Urothelium cell line (cell line): ENCODE measurements at places on chromosomes 16 and 17.
A peak's percentile ranks its signal among the peaks of the same experiment; 100 is the strongest.

GRCh38 chr16:30895627-30896260, 670 bp upstream of the CTF1 start:
- no peak for DNase-seq

GRCh38 chr17:45334701-45335677, 18.2 kb upstream of the MAP3K14 start:
- no peak for DNase-seq

DNA sequence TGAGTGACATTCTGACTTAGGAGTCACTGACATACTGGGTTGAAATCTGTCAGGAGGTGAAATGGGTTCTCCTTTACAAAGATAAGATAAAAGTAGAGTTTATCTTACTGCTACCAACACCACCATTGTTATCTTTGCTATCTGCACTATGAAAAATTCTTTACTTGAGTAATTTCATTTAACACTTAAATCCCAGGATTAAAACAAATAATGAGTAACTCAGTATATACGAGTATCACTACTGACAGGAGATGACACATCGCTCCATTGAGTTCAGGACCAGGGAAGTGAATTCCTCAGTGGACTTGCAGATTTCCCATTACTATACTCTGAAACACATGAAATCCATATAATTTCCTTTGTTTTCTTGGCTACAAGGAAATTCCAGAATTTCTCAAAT, 242.1 kb upstream of the NLRP1 start:
- no peak for DNase-seq

- no peak for DNase-seq
These were observed 115.0 kb downstream of the RAP1GAP2 start for GRCh38 chr17:2911035-2911754.

- DNase-seq: no peak
These were observed 553 bp upstream of the B9D1 start for GRCh38 chr17:19363114-19363438.

GRCh38 chr17:40355123-40355803, 9.3 kb downstream of the GJD3 start:
- peak; percentile 73 for DNase-seq

DNA sequence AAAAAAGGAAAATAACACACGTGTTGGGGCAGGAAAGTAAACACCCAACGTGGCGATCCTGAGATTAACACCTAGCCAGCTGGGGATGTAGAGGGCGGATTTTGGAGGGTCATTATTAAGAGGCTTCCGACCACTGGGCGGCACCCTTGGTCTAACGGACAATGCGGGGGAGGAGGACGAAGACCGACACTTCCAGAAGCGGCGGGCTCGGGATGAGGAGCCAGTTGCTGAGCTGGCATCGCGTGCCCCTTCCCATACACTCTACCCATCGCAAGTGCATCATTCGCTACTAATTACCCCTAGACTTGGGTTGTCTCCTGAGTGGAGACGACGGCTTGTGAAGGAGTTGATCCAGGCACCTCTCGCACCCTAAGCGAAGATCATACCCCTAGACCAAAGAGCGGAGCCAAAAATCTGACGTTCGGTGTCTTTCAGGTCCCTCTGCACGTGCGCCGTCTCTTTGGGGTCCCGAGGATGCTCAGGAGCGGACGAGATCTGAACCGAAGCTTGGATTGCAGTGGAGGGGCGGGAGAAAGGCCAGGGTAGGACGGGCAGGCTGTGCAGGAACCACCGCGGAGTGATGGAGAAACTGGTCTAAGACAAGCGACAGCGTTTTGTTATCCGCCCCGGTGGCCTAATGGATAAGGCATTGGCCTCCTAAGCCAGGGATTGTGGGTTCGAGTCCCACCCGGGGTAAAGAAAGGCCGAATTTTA, 17.6 kb downstream of the ZNF213 start:
- peak; percentile 79 for DNase-seq

DNA sequence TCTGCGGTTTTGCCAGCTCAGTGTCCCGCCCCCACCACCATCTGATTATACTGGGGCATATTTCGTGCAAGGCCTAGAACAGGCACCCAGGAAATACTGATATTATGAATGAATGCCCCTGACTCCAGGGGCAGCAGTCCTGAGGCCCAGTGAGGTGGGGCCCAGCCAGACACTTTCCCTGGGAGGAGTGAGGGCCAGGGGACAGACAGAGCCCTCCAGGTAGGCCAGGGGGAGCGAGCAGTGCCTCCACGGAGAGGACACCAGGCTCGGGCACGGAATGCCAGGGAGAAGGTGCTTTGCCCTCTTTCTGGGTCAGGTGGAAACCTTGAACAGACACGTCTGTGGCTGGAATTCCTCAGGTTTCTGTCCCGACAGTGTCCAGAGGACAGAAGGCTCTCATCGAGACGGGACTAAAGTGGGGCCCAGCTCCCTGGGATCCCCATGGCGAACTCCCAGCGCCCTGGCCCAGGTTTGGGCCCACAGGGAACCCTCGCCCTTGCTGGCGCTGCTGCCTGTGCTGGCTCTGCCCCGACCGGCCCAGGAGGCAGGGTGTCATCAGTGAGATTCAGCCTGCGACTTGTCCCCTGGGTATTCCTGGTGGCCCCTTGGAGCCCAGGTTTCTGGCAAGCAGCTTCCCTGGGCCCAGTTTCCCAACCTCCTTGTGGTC, 4.3 kb downstream of the KATNB1 start:
- DNase-seq: no peak

- peak; percentile 98 for DNase-seq
These were observed at the start of gene TMEM94 for GRCh38 chr17:75456417-75457046. TSS of gene TMEM94 (plus strand) at chr17:75456635. CDS start at chr17:75471906, 15,271 bp downstream.

DNA sequence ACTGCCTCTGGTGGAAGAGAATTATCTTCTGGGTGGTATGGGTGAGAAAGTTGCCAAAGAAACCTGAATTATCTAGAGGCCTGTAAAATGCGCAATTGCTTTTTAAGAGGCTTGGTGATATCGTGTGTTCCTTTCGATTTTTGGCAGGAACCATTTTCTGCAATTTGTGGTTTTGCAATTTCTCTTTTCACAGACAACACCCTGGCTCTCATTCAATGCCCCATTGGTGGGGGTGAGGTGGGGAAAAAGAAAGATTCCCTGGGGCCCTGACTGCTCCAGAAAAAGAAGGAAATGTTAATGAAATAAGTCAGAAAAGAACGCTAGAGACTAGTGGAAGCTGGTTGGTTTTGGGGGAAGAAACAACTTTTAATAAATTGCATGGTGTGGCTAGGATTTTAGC, 77.4 kb downstream of the ANKFN1 start:
- DNase-seq: no peak

DNA sequence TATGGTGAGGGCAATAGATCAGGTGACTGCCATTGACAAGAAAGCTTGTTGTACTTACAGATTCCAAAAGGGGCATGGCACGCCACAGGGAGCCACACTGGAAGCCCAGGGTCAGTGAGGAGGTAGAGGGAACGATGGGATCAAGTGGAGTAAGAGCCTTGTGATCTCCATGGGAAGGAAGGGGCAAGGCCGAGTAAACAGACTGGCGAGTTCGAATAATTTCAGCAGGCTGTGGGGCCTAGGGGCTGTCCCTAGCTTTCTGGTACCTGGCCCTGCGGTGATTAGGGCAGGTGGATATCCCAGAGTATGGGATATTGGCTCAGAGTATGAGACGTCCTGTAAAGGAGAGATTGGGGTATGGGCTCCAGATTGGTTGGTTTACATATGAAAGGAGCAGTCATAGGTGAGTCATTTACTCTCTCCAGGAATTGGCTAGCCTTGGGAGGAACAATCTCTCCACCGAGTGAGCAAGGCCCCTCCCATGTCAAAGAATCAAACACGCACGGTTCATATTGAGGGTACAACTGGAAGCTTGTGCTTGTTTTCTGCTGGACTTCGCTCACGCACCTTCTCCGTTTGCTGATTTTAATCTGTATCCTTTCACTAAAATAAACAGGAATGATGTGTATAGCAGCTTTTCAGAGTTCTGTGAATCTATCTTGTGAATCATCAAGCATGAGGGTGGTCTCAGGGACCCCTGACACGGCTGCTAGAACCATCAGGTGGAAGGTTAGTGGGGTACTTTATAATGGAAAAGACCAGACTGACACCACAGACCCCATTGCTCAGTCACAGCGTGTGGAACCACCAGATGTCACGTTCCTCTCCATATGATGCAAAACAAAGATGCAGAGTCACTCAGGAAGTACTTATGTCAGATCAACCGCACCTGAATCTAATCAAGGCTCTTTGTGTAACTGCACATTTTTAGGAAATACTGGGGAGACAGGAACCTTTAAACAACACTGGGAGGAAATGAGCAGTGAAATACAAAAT, 27.9 kb downstream of the GABARAPL2 start:
- DNase-seq: peak; percentile 10

GRCh38 chr17:8109661-8110455, 8.5 kb downstream of the ALOXE3 start:
- DNase-seq: no peak

DNA sequence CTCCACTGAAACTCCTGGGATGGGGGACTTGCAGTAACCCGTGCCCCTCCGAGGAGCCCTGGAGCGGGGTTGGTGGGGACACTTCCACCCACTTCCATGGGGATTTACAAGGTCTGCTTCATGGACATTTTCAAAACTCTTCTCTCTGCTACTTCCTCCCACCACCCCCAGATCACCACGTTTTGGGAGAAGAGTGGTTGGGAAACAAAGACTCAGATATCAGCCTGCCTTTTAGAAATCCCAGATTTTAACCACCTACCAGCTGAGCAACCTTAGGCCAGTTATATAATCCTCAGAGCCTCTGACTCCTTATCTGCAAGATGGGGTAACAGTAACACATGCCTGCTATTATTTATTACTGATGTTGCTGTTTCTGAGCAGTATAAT, 184.8 kb downstream of the CCDC182 start:
- DNase-seq: no peak
